ENCODE measurements at places on chromosomes 13 and 19.

DNA sequence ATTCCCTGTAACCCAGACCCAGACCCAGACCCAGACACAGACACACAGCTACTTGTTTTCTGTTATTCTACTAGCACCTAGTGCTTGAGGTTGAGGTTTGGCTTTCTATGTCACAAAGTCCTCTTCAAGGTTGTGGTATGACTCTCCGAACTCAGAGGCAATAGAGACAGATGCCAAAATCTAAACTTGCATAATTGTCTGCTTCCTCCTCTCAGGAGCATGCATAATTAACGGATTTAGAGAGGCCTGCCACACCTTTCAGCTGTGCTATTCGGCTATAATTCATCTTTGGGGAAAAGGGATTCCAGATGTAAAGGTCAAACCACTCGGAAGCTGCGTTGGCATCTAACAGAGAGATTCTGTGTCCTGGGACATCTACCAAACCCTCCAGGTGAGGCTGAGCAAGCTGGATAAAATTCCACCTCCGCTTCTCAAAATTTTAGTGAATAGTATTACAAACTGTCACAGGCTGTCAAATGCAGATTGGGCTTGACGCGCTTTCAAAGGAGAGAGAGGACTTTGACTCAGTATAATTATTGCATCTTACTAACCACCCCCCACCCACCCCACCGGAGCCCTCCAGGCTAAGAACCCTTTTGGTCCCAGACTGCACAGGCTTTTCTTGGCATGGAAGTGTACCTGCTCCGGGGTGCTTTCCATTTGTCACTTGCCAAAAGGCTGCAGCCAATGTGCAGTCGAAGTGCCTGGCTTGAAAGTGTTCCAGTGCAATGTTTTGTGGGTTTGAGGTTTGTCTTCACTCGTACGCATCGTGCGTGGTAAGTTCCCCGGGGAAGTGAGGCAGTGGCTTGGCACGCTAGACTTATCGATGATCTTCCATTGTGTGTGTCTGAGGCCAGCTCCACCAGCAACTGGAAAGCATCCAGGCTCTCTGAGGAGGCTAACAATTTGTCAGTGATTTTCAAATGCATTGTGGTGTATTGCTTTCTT is 194.1 kb downstream of the TDRD3 start:
- DNase-seq, result no peak

- DNase-seq, result no peak
These were observed 131.8 kb downstream of the IRS2 start for GRCh38 chr13:109654341-109655205.

- no peak for DNase-seq
These were observed at the start of gene CUL4A for GRCh38 chr13:113209336-113209758. Gene CUL4A (plus strand): TSS chr13:113209613. CDS start chr13:113209628, 15 bp downstream.

DNA sequence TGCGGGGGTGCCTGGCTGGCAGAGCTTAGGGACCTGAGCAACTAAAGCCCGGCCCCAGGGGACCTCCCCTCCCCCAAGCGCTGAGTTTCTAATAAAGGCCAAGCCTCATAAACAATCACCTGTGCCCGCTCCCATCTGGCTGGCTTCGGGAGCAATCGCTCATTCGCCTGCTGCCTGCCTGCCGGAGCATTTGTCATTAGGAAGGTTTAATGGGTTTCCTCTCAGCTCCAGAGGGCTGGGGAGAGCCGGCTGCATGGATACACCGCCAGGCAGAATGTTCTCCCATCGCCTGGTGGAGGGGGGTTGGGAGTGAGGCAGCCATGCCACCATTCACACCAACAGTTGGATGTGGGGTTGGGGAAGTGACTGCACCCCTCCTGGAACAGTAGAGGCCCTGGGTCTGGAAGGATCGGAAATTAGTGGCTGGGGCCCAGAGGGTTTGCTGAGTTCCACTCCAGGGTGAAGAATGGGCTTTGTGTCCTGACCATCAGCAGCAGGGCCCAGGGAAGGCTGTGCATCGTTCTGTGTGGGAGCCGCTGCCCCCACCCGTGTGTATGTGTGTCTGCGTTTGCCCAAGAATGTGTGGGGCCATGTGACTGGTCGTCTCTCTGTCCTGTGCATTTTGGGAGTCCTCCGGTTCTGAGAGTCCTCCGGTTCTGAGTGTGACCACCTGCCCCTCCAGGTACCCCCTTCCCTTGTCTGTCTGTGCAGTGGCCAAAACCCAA is 15.3 kb downstream of the PIN1 start:
- no peak for DNase-seq

DNA sequence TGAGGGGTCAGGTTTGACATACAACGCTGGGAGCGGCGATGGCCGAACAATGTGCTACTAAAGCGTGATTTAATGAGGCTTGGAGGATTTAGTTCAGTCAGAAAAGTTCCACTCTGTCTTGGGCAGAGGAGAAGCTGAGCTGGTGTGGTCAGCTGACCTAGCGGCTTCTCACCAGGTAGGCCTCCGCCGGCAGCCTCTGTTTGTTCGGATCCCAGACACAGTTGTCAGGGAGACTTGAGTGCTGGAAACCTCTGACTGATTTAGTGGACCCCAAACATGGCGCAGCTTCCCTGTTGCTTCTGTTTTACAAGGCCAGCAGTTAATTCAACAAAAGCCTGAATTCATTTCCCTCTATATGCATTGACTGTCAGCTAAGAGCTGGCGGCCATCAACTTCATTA is 36.5 kb upstream of the OLFM4 start:
- DNase-seq, result no peak

- peak; percentile 99 for DNase-seq
These were observed at the start of gene ZNF443 for GRCh38 chr19:12440541-12441316. Gene ZNF443 (minus strand): TSS chr19:12441021. CDS start chr19:12440914, 107 bp downstream.

- DNase-seq, result no peak
These were observed 144.5 kb downstream of the RGCC start for GRCh38 chr13:41601718-41602445.

DNA sequence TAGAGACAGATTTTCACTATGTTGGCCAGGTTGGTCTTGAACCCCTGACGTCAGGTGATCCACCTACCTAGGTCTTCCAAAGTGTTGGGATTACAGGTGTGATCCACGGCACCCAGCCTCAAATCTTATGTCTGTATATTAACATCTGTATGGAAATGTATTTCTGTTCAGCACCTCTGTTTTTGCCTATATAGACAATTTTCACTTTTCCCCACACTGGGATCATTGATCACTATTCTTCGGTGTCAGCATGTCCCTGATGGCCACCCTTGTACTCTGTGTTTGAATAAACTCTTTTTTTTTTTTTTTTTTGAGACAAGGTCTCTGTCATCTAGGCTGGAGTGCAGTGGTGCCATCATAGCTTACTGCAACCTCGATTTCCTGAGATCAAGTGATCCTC is 3.2 kb upstream of the ZNF627 start:
- DNase-seq, result no peak

- no peak for DNase-seq
These were observed 6.4 kb upstream of the TMC4 start for GRCh38 chr19:54179262-54179852.

GRCh38 chr13:26561651-26562511 is 4.4 kb downstream of the WASF3 start:
- peak; percentile 64 for DNase-seq

GRCh38 chr13:58620176-58620575 is 988.6 kb downstream of the PCDH17 start:
- DNase-seq, result no peak

GRCh38 chr13:77430377-77430951 is 103.6 kb upstream of the MYCBP2 start:
- no peak for DNase-seq

- peak; percentile 84 for DNase-seq
These were observed 73.1 kb downstream of the EPS15L1 start for GRCh38 chr19:16398530-16399249.

DNA sequence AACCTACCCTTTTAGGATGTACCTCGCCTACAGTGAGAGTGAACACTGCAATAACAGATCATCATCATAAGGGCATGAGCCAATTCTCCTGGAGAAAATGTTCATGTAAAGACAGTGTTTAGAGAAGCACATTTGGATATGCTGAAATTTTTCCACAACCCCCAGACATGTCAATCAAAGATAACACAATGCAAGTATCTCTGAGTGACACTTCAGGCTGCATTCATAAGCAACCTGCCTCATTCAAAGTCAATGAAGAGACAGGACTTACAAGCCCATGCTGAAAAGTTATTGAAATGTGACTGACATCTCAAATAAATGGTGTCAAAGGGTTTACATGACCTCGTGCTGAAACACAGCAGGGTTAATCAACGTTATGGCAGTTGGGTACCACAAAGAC is 102.0 kb downstream of the PCDH9 start:
- no peak for DNase-seq

- DNase-seq, result no peak
These were observed 1599.2 kb downstream of the EFNB2 start for GRCh38 chr13:104936304-104936703.

GRCh38 chr19:3784607-3785450 is 1.4 kb downstream of the MATK start:
- DNase-seq, result no peak

GRCh38 chr13:111925146-111925875 is 141.6 kb upstream of the SOX1 start:
- DNase-seq, result no peak

DNA sequence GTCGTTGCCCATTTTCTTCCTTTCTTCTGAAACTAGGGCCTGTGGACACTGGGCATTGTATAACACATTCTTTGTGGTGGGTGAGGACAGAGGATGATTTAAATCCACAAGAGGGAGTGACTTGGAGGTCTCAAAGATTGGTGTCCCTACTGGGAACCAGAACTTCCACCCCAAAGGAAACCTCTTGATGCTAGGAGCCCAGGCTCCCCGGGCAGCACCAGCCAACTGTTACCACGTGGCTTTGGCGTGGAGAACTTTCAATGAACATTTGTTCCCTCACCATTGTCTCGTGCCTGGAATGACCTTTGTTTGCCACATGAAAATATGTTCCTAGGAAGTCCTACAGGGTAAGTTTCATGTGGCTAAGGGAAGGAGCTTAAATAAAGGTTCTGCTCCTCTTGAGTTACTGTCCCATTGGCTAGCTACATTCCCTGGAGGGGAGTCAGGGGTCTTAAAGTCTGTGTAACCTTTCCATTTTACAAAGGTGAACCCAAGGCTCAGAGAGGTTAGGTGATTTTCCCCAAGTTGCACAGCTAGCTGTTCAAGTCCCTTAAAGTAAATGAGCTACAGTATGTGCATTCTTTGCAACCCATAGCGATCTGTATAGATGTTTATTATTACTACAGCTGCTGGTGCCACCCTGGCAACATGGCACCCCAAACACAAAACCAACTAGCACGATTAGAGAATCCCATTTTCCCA is 5.0 kb upstream of the CDX2 start:
- DNase-seq, result no peak

- no peak for DNase-seq
These were observed 238.9 kb downstream of the TSHZ3 start for GRCh38 chr19:31110336-31110735.

DNA sequence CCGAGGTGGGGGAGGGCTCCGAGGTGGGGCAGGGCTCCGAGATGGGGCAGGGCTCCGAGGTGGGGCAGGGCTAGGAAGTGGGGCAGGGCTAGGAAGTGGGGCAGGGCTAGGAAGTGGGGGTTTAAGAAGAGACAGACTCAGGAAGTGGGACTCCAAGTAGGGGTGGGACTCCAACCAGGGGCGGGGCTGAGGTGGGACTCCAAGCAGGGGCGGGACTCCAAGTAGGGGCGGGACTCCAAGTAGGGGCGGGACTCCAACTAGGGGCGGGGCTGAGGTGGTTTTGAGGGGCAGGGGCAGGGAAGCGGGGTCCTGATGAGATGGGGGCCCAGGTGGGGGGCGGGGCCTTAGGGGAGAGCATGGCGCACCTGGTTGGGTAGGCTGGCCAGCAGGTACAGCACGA is 13.6 kb downstream of the CFD start:
- DNase-seq, result no peak

DNA sequence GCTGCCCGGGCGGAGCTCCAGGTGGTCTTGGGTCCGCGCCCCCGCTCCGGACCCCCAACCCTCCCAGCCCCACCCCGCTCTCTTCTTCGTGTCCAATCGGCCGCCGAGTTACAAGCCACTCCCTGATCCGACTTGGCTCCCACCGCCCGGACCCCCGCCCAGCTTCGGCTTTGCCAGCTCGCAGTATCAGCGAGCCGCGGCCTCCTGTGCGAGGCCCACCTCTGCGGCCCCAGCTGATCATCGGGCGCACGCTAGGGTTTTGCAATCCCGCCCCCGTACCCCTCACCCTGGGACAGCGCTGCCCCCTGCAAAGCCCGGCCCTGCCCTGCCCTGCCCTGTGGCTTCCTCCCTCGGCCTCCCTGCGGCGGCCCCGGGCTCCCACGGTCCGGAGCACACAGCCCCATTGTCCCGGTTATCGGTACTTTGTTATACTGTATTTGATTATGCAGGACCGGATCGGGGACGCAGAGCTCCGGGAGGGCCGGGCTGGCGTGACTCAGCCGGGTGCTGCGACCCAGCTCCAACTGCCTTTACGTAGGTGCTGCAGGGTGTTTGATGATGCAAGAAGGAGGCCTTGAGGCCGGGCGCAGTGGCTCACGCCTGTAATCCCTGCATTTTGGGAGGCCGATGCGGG is 598 bp upstream of the LPAR2 start:
- DNase-seq, result no peak

GRCh38 chr19:57812226-57812625 is 2.5 kb downstream of the ZNF552 start:
- no peak for DNase-seq

DNA sequence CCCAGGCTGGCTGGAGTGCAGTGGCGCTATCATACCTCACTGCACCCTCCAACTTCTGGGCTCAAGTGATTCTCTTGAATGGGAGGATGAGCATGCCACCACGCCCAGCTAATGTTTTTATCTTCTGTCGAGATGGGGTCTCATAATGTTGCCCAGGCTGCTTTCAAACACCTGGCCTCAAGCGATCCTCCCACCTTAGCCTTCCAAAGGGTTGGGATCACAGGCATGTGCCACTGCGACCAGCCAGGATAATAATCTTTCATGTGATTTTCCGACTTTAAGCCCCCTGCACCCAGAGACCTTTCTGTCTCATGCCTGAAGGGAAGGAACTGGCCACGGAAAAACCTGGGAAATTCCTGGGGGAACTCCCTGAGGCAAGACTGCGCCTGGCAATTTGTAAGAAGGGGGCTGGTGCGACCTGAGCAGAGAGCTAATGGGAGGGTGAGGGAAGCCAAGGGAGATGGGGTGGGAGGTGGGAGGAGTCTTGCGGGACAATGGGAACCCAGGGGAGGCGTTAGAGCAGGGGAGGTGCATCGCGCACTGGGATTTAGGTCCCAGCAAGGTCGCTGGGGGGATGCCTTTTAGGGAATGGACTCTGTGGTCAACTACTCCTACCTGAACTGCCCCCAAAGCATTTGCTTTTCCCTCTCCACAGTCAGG is 1.2 kb upstream of the CCDC124 start:
- DNase-seq, result peak; percentile 15

- no peak for DNase-seq
These were observed 3.4 kb downstream of the ZNF823 start for GRCh38 chr19:11735375-11735774.
